ENCODE measurements at places on chromosomes 1 and 21.

GRCh38 chr1:152185544-152186391 is 26.7 kb upstream of the RPTN start:
- peak; percentile 8 for DNase-seq

GRCh38 chr1:119327094-119327449 is 41.5 kb upstream of the HAO2 start:
- DNase-seq: no peak

DNA sequence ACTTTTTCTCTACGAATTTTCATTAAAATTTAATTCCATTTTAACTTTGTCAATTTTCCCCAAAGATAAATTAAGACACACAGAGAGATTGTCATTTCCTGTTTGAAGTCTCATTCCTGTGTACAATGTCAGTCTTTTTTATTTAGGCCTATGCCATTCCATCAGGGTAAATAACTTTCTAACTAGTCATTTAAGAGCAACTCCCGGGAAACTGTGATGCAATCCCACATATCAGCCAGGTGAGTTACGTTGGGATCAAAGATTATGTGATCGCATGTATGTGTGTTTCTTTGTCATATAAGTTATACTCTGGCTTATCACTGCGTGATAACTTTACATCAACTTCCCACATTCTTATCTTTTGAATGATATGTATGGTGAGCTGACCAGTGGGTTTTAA is 86.1 kb upstream of the S1PR1 start:
- DNase-seq: no peak

- no peak for DNase-seq
These were observed at the start of gene RGS1 for GRCh38 chr1:192575499-192576189. Gene RGS1 (plus strand): TSS chr1:192575773. CDS start chr1:192575793, 20 bp downstream.

- DNase-seq: no peak
These were observed 40.2 kb upstream of the SLC6A9 start for GRCh38 chr1:44071461-44071860.

DNA sequence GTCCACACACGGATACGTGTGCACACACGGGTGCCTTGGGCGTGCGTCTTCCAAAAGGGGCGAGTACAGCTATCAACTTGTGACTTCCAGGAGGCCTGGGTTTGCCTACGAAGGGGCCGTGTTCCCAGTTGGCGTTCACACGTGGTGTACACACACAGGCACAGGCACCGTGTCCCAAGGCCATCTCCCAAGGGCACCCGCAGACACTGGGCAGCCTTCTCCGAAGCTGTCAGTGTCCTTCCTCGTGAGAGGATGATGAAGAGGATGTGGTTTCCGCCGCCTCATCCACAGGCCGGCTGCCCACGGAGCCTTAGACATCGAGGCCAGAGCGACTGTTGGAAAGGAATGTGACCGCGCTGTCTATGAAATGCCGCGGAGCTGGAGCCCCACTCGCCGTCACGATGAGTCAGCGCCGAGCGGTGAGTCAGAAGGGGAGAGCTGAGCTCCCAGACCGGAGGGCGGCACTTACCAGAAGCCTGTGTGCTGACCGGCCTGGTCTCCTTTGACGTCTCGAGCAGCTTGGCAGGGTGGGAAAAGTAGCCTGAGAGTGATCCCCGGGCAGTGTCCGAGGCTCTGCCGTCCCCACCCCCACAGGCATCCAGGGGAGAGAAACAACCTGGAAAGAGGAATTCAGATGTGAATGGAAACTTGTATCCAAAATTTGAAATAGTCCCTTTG is 141.4 kb upstream of the ARHGEF16 start:
- no peak for DNase-seq

DNA sequence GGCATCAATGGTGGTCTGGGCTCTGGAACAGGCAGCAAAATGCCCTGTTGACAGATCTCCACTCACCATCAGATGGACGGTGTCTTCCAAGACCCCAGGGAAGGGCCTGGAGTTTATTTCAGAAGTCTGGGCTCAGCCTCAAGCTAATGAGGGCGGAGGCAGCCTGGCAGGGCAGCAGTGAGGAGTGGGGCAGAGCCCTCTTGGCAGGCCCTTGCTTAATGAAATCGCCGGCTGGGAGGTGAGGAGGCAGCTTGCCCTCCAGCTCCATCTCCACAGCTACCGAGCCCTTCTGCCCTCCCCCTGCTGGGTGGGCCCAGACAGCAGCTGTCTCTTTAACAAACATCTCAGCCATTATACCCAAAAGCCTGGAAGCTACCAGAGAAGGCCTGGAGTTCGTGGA is 22.0 kb upstream of the GRIK3 start:
- DNase-seq: no peak

GRCh38 chr1:9714257-9714718 is 62.8 kb downstream of the PIK3CD start:
- DNase-seq: no peak

DNA sequence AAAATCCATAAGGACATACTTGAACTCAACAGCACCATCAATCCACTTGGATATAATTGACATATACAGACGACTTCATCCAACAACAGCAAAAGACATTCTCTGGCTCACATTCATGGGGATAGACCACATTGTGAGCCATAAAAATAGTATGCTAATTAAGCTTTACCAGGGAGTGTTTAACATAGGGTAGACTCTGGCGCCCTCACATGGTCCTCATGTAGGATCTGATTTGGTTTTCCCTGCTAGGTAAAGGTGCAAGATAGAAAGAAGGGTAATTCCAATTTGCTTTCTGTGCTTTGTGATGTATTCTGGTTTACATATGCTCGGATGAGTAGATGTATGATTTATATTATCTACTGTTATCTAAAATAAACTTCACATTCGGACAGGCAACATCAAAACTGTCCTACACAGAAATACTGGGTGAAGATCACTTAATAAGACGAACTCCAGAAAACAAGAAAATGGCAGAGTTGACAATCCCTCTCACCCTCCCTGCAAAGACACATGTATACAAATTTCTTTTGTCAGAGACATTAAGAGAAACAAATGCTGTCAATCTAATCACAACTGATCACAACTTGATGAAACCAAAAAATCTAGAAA is 27.7 kb downstream of the CR1L start:
- peak; percentile 43 for DNase-seq

DNA sequence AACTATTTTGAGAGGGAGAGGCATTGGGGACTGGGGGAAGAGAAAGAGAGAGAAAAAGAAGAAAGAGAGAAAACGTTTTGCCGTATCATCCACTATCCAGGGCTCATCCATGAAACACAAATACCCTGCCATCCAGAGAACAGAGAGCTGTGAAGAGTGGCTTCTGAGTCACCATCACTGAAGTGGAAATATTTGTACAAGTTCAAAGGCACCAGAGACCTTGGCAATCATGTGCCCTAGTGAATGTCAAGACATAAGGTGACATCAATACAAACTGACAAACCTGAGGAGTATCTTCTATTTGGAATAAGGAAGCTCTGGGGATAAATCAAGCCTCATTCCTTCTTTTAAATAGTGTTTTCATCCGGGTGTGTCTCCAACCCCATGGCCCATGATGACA is 197.2 kb upstream of the PROX1 start:
- no peak for DNase-seq

GRCh38 chr1:53156783-53157182 is 14.3 kb upstream of the SLC1A7 start:
- no peak for DNase-seq

GRCh38 chr1:57067863-57068262 is 102.0 kb upstream of the C8B start:
- no peak for DNase-seq

DNA sequence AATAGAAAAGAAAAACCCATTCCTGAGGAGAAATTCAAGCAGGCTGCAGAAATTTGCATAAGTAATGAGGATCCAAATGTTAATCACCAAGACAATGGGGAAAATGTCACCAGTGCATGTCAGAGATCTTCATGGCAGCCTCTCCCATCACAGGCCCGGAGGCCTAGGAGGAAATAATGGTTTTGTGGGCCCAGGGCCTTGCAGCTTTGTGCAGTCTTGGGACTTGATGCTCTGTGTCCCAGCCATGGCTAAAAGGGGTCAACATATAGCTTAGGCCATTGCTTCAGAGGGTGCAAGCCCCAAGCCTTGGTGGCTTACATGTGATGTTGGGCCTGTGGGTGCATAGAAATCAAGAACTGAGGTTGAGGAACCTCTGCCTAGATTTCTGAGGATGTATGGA is 22.7 kb downstream of the RAB3GAP2 start:
- DNase-seq: no peak

DNA sequence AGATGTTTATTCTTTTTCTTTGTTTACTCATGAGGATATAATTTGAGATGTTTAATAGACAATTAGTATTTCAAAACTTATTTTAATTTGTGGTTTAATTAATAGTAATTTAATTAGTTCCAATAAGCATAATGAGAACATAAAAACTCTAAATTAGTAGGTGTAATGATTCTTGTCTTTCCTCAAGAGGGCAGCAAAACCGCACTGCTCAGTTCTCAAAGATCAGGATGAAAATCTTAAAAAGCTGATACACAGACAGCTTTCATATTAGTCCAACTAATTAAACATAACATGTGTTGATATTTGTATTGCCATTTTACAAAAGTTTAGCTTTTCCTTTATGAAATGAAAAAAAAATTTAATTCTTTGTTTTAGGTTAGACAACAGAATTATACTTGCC is 106.7 kb upstream of the C21orf91 start:
- peak; percentile 1 for DNase-seq

GRCh38 chr1:180548686-180549317 is 10.0 kb upstream of the OVAAL start:
- no peak for DNase-seq

- DNase-seq: no peak
These were observed 6.7 kb upstream of the NPHP4 start for GRCh38 chr1:5998906-5999301.

GRCh38 chr1:87329051-87329525 is 408 bp downstream of the LMO4 start:
- no peak for DNase-seq

DNA sequence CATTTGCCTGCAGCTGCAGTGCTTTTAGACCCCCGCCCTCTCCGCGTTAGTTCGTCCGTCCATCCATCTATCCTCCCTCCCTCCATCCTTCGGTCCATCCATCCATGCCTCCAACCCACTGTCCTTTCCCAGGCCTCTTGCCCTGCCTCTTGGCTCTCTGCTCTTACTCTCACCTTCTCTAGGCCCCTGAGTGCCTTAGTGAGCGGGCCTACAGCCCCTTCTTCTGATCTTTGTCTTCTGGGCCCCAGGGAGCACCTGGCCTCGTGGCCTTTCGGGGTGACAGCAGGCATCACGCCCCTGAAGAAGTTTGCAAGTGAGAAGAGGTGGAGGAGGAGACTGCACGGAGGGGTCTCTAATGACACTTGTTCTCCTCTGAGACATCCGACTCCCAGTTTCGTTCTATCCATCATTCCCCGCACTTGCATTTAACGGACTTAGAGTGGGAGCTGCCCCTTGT is 842 bp downstream of the ATXN7L2 start:
- no peak for DNase-seq

- no peak for DNase-seq
These were observed 53.6 kb upstream of the RAP1A start for GRCh38 chr1:111565968-111566367.

DNA sequence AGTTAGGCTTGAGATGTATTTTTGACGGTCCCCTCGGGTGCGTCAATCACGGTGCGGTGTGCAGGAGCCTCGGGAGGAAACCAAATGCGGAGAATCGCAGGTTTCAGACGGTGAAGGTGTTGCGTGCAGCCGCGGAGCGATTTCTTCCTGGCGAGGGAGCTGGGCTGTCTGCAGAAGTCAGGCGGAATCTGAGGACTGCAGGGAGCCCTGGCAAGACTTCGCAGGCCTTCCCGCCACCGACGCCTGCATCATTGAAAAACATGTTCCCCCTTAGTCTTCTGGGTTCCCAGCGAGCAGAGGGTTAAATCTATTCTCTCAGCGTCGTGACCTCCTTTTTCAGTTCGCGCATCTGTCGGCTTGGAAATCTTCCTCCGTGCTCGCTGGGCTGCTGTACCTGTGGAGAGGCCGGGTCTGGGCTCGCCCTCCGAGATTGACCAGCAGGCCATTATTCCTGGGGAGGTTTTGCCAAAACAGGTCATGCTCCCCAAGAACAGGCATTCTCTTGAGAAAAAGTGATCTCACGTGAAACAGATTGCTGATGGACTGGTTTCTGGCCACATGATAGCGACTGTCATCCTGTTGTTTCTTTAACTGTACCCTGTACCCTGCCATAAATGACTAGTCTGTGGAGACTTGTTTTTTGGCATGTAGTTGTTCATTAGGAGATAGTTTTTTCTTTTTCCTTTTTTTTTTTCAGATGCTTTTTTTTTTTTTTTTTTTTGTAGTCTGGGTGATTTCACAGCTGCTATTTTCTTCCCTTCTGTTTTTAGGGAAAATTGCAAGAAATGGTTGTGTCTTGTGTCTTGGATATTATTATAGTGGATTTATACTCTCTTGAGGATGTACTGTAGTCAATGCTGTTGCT is 894 bp downstream of the EPB41 start:
- peak; percentile 8 for DNase-seq

DNA sequence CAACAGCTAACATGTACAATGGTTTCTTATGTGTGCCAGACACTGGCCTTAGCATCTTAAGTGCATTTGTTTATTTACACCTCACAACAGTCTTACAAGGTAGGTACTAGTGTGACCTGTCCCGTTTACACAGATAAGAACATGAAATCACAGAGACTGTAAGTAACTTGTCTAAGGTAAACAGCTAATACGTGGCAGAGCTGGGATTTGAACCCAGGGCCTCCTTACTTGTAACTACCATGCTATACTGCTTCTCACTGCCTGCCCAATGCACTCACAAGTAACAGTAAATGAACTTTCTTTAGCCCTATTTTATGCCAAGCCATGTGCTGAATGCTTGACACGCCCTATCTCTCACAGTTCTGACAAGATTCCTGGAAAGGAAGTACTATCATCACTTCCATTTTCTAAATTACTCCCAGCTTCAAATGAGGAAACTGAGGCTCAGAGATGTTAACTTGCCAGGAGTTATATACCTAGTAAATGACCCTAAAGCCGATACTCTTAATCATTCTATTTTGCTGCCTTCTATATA is 25.7 kb upstream of the ROR1 start:
- DNase-seq: no peak

DNA sequence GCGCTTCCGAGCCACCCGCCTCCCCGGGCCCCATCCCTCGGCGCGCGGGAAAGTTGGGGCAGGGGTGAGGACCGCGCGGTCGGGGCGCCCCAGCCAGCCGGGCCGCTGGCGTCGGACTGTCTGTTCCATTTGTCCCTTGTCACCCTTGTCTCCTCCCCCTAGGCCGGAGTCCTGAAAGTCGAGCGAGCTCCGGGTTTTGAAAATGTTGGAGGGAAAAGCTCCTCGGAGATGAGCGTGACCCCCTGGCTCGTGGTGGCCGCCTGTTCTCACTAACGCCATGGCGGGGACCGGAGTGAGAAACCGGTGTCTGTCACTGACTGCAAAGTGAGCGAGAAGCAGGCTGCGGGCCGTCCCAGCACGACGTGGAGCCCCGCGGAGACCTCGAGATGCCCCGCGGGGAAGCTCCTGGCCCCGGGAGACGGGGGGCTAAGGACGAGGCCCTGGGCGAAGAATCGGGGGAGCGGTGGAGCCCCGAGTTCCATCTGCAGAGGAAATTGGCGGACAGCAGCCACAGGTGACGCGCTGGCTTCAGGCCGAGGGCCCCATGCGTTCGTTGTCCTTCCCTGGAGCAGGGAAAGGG is 491 bp downstream of the PER3 start:
- DNase-seq: no peak

GRCh38 chr1:116538544-116538943 is 32.3 kb downstream of the CD58 start:
- no peak for DNase-seq
